NCI-H526 (cell line): ENCODE measurements at places on chromosomes 16 and 17.
A peak's percentile ranks its signal among the peaks of the same experiment; 100 is the strongest.

GRCh38 chr16:17409894-17410293 is 60.9 kb downstream of the XYLT1 start:
- DNase-seq = no peak

DNA sequence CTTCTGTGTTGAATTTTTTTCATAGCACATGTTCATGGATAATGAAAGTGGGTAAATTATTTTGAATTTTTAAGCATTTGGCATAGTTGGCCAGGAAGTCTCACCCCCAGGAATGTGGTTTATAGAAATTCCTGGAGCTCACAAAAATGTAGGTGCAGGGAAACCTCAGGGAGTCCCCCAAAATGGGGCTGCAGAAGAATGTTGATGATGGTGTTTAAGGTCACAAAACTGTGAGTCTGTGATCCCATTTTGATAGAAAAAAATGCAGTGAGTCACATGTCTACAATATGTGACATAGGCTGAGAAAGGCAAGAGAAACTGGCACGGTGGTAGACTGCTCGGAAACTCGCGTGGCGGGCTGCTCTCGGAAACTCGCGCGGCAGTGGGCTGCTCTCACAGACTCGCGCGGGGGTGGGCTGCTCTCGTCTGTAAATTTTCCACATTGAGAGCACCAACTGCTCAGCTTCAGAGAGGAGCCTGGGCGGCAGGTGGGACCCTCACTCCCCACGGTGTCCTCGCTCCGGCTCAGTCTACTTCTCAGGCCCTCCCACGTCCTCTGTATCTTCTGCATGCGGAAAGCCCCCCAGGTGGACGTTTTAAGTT is 18.7 kb upstream of the MC1R start:
- DNase-seq = no peak

GRCh38 chr16:1839554-1839953 is 12.5 kb downstream of the FAHD1 start:
- no peak for DNase-seq

DNA sequence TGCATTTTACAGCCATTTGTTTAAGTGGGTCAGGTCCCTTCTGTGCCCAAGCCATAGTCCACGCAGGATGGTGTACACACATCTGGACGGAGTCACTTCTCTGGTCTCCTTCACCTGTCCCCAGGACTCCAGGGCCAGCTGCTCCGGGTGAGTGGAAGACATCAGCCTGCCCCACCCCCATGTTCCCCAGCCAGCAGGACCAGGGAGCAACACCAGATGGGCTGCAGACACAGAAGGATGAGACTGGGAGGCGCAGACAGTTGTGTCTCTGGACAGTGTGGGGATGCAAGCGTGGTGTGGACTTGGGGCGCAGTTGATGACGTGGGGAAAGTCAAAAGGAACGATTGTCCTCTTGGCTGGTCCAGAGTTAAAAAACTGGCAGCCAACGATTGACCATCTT is 24.6 kb upstream of the WFDC1 start:
- no peak for DNase-seq

DNA sequence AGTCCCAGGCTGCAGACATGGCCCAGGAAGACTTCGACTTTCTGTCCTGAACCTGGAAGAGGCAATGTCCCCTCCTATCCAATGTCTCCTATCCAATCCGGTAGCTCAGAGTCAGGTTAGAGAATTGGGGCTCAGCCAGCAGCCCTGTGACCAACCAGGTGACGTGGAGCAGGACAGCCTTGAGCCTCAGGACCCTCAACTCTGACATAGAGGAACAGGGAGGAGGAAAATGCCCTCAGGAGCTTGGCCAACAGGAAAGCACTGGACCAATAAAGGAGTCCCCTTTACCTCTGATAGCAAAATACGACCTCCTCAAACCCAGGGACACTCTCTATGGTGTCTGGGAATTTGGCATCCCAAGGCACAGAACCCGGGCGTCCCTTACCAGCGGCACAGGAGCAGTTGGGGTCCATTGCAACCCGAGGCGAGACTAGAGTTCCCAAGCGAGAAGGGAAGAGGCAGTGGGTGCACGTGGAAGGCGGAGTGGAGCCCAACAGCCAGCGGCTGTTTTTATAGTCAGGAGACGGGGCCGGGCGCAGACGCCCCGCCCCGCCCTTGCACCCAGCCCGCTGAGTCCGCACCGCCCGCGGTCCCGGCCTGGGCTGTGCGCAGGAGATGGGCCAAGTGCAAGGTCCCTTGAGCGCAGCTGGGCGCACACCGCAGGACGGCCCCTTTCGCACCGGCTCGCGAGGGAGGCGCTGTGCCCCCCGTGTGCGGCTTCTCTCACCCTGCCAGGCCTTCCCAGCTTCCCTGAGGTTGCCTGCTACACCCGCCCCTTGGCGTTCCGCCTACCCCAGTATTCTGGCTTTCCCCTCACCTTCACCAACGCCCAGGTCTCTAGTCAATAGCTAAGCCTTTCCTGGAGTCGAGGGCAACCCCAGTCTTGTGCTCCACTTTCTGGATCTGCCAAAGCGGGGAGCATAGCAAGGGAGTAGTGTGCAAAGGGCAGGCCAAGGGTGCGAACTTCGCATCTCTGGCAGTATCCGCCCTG is at the start of gene MT1G:
Gene MT1G, minus strand, starts transcription at position 485 of the 991 bp plus-strand sequence. Its CDS starts 72 bp downstream, at position 413.
- DNase-seq = peak; percentile 85

DNA sequence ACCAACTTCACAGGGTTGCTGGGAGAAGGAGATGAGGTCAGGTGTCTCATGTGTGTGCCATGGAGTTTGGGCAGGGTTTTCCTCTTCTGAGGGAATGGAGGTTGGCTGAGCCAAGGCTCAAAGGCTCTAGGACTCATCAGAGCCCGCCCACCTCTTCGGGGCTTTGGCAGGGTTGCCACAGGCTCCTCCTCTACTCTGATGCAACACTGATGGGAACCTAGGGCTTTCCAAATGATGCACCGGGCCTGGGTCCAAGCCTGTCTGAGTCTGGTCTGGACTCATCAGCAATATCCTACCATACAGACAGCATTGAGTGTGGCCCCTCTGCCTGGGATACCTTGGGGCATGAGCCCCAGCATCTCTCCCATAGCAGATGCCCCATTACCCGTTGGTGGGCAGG is 59.5 kb upstream of the LHX1 start:
- no peak for DNase-seq

DNA sequence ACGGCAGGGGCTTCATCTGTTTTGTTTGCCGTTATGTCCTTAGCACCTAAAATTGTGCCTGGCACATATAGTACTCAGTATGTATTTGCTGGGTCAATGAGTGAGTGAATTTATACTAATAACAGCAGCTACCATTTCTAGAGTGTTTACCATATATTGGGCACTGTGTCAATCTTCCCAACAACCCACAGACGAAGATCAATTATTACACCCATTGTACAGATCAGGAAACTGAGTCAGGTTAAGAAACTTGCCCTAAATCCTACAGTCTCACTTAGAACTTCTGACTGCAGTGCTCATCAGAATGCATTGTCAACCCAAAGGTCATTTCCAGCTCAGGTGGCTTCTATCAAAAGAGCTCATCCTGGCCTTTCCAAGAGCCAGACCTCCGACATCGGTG is 44.5 kb upstream of the MEOX1 start:
- no peak for DNase-seq

DNA sequence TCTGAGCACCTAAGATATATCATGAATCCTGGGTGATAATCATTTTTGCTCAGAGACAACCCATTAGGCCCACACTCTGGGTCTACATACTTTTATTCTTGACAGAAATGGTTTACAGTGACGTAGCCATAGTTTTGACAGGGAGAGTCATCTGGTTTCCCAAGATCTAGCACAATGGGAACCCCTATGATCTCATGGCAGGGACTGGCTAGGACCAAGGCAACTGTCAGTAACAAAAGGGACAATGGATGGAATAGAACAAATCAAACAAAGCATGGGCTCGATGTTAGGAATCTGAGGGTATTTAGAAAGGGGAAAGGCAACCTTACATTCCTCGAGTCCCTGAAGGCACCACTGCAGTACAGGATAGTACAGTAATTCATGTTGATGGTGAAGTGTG is 20.5 kb downstream of the CFAP97D1 start:
- DNase-seq = no peak

DNA sequence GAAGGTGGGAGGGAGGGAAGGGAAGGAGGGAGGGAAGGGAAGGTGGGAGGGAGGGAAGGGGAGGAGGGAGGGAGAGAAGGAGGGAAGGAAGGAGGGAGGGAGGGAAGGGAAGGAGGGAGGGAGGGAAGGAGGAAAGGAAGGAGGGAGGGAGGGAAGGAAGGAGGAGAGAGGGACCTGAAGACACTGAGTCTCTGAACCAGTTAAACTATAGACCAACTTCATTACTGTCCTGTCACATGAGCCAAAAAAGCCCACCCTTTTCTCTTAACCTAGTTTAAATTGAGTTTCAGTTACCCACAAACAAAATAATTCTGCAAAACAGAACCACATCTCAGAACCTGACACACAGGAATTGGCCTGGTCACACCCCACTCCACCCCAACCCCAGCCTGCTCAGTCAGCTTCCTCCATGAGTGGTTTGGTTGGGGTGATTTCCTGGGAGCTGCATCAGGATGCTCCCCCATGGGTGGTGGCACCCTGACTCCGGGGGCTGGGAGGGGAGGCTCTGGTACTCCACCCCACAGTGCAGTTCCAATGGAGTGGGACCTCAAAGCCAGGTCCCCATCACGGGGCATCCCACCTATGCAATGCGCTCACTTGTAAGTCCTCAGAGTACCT is 4.7 kb upstream of the PRR29 start:
- DNase-seq = no peak

- no peak for DNase-seq
These were observed at the start of gene ABCA10 for GRCh38 chr17:69228576-69228975. ABCA10 (minus strand) TSS chr17:69228824; CDS start chr17:69225358, 3,466 bp downstream.

DNA sequence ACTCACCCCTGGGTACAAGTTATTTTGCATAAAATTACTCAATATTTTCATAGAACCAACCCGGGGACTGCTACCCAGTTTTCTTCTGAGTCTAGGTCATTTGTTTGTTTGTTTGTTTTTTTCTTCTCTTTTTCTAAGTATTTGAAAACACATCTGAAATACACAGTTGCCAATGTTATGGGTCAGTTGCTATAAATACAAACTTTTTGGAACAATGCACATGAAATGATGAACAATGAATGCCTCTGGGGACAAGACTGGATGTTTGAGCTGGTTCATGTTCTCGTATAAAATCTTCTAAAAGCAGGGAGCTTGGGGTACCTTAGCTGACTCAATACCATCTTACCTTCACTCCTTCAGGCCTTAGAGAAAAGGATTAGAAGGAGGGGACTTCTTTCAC is 30.5 kb downstream of the TMEM238L start:
- DNase-seq = no peak

DNA sequence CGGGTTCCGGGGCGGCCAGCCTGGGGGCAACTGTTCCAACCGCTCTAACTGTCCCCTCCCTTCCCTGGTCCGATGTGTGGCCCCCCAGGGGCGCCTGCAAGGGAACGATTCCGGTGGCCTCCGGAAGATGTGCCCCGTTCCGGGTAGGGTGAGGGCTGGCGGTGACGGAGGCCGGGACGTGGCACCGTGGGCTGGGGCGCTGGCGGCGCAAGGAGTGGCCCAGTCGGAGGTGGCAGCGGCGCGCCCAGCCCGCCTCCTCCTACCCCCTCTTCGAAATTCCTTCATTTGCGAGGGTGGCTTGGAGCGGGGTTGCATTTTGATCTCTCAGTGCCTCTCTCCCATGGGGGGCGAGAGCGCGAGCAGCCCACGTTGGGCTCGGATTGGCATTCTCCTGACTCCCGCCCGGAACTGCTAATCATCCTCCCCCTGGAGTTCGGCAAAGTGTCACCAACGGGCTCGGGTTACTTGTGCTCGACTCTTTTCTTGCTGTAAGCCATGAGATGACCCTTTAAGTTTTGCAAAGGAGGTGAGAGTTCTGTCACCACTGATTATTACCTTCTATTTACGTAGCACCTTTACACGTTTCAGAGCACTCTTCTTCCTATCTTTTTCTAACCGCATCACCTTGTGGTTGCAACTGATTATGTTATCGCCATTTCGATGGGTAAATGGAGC is 622 bp downstream of the NDEL1 start:
- DNase-seq = peak; percentile 5

GRCh38 chr17:75367312-75367711 is 38.2 kb downstream of the GRB2 start:
- no peak for DNase-seq

DNA sequence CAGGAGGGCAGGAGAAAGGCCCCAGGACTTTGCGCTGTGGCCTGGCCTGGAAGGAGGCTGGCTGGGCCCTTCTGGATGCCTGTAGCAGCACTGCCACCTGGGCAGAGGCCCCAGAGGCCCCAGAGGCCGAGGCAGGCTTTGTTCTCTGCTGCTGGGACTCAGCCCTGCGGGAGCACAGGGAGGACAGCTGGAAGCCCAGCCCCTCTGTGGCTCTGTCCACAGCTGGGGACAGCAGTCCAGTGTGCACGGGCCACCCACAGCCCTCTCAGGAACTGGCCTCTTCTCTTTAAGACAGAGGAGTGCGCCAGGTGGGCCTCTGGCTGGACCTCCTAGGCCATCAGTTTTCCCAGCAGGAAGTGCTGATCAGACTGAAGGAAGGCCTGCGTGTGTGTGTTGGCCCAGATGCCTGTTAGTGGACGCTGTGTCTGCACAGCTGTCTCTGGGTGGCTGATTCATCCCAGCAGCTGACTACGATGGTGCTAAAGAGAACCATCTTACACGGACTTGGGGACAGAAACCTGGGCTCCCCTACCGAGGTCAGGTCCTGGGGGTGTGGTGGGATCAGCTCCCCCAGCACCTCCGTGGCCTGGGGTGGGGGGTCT is 26.9 kb upstream of the ZNF750 start:
- no peak for DNase-seq

DNA sequence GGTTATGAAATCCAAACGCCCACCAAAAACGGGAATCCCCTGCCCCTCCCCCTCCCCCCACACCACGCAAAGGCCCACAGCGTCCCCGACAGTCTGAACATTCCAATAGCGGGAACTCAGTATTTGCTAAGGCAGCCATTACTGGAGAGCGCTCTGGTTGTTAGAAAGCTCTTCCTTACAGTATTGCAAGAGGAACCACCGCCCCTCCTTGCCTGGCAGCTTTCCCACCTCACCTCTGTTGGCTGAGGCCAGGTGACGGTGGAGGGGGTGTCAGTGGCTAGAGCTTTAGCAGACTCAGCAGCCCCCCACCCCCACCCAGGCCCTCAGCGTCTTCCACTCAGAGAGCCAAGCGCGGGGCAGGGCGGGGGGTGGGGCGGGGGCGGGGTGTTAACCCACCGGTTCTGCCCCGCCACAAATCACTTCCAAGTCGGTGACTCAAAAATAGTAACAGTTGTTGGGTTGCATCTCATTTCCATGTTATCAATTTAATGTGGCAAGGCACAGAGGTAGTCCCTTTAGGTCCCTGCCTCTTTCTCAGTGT is 2.2 kb upstream of the PLEKHH3 start:
- DNase-seq = peak; percentile 31

DNA sequence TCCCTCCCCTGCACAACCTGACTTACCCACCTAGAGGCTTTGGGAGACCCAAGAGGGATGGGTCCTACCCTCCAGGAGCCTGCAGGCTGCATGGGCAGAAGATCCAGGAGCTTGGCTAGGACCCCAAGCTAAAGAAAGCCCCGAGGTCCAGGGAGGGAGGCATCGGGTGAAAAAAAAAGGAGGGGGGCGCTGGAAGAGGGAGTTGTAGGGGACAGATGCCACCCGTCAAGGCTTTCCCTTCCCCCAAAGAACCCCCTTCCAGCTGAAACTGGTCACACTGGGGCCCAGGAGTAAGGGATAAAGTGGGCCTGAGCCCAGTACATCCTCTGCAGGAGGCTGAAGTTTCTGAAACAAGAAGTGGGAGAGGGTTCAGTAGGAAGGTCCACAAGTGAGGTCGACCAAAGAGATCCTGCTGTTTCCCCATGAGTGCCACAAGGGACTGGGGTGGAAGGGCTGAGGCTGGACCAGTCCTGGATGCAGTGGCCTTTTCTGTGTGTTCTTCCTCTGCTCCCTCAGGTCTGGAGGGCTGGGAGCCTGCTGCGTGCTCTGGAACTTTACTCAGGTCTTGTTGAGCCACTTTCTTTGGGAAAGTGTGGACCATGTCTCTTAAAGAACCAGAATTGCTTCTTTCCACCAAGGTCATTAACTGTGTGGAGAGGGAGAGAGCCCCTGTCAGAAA is 14.2 kb upstream of the CBFB start:
- DNase-seq = no peak
